ENCODE measurements at places on chromosomes 7 and 10.

GRCh38 chr7:73387221-73387828 lies 46.3 kb upstream of the FZD9 start:
- no peak for DNase-seq

DNA sequence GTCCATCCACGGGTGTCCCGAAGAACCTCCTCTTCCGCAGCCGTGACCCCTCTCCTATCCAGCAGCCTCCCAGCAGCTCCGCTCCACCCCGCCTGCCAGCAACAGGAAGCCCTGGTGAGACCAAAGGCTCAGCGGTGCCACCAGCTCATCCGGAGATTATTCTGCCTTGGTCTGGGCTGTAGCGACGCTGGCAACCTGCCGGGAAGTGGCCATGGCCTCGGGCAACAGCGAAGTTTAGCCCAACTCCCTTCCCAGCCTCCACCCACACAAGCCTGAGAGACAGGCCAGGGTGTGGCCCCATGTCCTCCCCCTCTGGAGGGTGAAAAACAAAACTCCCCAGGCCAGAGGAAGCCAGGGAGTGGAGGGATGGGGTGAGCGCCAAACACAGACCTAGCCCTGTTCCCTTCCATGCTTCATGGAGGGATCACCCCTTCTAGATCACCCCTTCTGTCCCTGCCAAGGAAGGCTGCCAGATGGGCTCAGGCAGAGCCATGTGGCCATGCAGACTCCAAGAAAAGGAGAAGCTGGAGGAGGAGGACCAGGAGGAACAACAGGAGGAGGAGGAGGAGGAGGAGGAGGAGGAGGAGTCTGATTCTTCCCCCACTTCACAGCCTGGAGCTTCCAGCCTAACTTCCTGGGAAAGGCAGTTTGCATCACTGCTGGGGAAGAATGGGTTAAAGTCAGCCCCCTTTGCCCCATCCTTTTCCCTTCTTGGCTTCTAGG lies 918 bp downstream of the CALHM2 start:
- DNase-seq, result no peak

GRCh38 chr7:39075210-39075609 lies 97.5 kb downstream of the POU6F2 start:
- DNase-seq, result no peak

DNA sequence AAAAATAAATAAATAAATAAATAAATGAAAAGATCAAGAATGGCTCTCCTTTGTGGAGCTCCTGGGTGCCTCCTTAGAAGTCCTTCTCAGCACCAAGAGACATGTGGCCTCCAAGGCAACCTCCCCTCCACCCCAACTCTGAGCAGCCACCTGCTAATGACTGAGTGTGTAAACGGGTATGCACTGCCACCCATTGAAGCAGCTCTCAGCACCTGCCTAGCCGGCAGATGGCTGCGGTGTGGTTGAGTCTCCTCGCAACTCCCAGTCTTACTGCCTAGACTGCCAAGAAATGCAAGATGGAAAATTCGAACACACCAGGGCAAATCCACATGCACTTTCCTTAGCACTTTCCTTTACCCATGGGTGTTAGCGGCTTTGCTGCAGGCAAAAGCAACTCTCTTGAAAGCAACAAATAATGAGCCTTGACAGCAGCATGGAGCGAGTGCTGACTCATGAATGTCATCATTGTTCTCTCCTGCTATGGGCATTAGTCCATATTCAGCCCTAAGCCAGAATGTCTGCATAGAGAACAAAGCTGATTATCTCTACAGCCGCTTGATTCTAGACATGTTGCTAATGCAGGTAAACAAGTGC lies 913.9 kb upstream of the AUTS2 start:
- no peak for DNase-seq

DNA sequence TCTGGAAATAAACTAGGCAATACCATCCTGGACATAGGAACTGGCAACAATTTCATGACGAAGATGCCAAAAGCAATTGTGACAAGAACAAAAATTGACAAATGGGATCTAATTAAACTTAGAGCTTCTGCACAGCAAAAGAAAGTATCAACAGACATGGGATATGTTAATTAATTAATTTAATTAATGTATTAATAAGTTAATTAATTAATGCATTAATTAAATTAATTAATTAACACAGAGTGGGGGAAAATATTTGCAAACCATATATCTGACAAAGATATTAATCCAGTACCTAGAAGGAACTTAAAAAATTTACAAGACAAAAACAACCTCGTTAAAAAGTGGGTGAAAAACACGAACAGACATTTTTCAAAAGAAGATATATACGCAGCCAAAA lies 83.6 kb downstream of the GCC1 start:
- DNase-seq, result no peak

GRCh38 chr7:31782411-31782991 lies 95.5 kb downstream of the PPP1R17 start:
- peak; percentile 54 for DNase-seq

DNA sequence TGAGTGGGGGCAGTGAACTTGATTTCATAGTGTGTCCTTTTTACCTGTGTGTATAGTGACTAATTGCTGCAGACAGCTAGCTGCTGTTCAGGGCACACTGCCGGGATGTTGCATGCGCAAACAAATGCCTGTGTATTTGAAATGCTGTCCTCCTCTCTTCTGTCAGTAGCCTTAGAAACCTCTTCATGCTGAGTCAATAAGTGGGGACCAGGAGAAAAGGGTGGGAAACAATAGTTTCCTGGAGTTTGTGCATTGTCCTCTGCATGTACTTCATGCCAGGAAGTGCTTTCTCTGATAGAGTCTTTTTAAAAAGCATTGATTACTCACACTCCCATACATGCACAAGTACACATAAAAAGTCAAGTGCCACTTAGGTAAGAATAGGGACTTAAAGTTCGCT lies 1183.7 kb upstream of the CELF2 start:
- no peak for DNase-seq

DNA sequence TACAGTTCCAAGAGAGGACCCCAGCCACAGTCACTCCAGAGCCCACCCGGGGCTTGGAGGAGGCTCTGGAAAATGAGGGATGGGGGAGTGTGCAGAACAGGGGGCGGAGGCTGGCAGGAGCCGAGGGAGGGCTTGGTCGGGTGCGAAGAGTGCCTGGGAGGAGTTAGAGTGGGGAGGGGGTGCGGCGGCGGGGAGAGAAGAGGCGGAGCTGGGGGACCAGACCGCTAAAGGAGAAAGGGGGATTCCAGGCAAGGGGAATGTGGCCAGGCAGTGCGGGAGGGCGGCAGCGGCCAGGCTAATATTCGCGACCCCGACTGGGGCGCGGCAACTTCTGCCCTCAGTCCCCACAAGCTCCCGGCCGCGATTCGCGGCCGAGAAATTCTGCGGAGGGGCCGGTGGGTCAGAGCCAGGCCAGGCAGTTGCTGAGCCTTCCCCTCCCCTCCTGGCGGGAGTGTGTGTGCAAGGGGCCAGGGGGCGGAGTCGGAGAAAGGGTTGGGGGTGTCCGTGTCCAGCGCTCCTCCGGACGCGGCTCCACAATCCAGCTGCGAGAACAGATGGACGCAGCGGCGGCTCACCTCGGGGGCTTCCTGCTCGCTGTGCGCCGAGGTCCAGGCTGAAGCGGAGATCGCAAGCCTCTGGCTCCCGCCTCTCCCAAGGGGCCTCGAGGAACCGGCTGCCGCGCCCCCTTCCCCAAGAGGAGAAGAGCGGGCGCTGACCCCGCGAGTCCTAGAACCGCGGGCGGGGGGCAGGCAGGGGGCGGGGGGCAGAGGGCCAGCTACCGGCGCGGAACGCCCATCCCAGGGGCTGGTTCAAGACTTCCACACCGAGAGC lies 612 bp upstream of the SLC18A3 start:
- peak; percentile 22 for DNase-seq

- DNase-seq, result no peak
These were observed 21.8 kb downstream of the FGFBP3 start for GRCh38 chr10:91887272-91888076.

GRCh38 chr10:78545756-78546155 lies 512.1 kb downstream of the RPS24 start:
- no peak for DNase-seq

GRCh38 chr7:27459731-27460053 lies 203.0 kb downstream of the HIBADH start:
- no peak for DNase-seq

DNA sequence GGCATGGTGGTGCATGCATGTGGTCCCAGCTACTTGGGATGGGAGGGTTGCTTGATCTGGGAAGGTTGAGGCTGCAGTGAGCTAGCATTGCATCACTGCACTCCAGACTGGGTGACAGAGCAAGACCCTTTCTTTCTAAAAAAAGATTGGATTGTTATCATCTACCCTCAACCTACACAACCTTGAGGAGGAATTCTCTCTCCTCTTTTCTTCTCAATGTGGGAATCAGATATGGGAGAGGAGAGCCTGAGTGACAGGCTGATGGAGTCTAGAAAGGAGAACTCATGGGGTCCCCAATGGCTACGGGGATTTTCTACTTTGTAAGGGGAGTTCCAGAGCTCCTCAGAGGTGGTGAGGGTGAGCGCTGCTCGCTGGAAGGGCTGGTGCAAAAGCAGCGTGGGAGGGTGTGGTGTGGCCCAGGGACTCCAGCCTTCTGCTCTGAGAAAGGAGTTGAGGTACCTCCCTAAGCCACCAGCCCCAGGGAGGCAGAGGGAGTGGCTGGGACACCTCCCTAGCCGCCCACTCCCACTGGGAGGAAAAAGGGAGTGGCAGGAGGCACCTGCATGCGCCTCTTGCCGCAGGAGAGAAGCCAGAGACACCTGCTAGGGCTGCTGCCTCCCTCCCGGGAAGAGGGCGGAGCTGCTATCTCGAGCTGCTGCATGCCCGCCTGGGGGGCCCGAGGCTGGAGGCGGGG lies 48.4 kb downstream of the GATA3 start:
- no peak for DNase-seq

DNA sequence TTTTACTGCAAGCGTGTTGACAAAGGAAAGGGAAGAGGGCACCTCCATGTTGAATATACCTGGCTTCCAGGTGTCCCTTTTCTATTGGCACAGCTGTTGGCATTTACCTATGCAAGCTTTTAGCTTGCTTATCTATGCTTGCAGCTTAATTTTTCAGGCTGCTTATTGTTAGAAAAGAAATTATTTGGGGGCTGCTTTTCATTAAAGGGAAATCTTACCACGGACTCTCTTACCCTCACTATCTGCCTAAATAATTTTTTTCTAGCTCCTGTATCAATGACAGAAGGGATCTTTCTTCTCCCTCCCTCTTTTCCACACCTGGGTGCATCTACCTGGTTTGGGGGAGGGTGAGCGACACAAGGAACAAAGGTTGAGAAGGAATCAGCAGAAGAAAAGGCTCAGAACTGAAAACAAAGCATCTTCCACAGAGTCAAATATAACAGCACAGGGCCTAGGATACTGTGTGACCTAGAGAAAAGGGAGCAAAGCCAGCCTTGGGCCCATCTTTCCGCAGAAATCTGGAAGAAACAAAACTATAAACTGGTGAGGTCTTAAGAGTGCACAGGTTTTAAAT lies 15.2 kb upstream of the GJC3 start:
- DNase-seq, result peak; percentile 98

- no peak for DNase-seq
These were observed 31.3 kb downstream of the RCC1L start for GRCh38 chr7:75042286-75042685.

DNA sequence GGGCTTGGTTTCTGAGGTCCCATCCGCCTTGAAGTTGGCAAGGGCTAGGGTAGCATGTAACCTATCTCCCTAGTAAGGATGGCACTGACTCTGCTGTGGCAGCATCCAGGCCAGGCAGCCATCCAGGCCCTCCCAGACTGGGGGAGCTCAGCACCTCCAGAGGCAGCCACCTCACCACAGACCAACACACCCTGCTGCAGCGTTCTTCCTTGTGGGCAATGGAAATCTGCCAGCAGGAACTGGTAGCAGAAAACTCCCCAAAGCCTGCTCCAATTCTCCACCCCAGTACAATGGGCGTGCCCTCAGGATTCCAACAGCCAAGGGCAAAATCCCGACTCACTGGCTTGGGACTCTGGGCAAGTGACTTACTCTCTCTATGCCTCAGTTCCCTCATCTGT lies 27.5 kb downstream of the DLG5 start:
- no peak for DNase-seq

DNA sequence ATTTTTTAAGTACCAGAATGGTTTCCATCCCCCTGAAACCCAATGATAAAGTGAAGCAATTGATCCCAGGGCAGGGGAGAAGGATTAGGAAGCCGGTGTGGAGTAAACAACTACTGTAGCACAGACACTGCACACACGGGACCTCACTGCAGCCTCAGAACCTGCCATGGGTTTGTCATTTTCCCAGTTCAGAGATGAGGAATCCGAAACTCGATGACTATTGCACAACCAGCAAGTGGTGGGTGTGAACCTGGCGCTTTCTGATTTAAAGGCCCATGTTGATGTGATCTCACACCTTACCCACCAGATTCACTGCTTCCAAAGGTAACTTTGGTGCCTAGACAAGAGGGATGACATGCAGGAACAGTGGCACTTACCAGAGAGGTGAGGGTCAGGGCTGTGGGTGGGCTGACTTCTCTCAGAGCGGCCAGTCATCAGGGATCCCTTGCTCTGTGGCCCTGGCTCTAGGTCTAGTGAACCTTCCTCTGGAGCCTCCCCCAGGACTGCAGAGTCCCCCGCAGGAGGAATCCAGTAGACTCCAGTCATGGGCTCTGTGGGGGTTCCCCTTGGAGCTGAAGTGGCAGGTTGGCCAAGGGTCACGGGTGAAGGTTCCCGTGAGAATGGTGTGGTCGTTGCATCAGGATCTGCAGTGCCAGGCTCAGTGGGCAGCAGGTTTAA lies 62.8 kb downstream of the PKD1L1 start:
- no peak for DNase-seq

DNA sequence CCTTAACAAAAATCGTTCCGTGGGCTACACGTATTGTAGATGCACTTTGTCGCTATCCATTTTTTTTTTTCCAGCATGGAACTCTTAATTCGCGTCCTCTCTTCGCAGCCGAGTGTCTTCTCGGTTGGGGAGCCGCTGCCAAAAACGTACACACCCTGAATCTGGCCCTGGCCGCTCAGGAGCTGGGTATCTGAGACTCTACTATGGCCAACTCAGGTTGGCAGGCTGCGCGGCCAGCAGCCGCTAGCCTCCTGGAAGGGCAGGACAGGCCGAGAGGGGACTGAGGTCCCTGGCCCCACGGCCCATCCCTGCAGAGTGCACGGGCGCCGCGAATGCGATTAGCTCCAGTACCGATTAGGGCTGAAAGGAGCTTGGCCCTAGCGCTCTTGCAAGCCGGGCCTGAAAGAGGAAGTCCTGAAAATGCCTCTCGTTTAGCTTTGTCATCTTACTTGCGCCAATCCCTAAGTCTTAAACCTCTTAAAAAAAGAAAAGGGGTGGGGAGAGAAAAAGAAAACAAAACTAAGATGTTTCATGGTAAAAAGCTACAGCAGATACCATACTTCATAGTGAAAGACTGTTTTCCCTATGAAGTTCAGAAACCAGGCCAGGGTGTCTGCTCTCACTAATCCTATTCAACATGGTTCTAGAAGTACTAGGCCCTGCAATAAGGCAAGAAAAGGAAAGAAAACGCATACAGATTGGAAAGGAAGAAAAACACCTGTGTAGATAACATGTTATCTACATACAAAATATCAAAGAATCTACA lies 113.2 kb upstream of the RHEB start:
- DNase-seq, result no peak

DNA sequence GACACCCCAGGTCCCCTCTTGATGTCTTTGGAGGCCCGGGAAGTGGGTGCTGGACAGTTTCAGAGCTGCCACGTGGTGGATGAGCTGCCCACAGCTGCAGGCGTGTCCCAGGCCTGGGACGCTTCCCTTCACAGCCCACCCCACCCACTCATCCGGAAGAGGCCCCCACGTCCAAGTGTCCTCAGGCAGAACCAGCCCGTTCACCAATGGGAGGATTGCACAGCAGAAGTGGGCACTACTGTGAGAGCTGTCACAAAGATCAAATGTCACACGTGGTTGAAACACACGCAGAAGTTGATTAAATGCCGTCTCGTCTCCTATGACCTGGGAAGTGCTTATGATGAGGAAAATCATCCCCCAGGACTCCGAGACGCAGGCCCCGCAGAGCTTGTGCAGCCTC lies 52.9 kb downstream of the STK32C start:
- DNase-seq, result no peak

- DNase-seq, result no peak
These were observed 10.6 kb upstream of the GRB10 start for GRCh38 chr7:50793120-50793946.

Measured in NCI-H526 treated with DMSO at 0.1 percent for 48 hours (cell line).